CD4-positive, alpha-beta T cell (primary cell): ENCODE measurements at places on chromosomes 1 and 21.

- no peak for DNase-seq
These were observed 95.0 kb downstream of the CD58 start for GRCh38 chr1:116475850-116476218.

- DNase-seq, result no peak
These were observed 549.2 kb downstream of the NEGR1 start for GRCh38 chr1:71733121-71733520.

DNA sequence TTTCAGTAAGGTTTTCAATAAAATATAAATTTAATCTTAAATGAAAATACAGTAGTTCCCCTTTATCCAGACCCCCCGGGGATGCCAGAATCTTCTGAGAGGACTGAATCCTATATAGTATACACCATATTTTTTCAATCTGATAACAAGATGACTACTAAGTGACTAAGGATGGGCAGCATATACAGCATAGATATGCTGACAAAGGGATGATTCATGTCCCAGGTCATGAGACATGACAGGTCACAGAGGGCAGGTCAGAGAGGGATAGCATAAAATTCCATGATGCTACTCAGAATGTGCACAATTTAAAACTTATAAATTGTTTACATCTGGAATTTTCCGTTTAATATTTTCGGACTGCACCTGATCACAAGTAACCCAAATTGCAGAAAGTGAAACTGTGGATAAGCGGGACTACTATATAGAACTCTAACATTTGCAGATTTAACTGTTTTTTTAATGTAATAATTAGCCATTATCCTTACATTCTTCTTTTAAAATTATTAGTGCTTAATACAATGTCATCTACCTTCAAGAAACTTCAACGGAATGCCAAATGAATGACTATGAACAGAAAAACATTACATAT, 48.8 kb downstream of the LRRC40 start:
- no peak for DNase-seq

GRCh38 chr1:57949168-57949567, 525.3 kb upstream of the DAB1 start:
- no peak for DNase-seq

DNA sequence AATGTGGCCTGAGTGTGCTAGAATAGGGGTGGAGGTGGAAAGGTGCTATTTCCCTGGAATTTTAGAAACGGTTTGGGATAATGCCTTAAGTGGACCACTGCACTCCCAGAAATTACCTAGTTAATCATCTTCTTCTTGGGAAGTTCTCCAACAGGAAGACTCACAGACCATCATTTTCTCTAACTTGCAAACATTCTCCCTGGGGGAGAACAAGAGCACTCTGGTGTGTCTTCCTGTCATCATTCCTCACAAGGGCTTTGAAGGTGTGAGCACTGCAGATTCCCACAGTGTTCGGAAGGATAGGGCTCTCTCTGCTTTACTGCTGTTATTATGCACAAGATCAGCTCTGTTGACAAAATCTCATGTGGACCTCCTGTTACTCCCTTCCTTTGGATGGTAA, 54.9 kb upstream of the TSPAN2 start:
- DNase-seq, result no peak
